ENCODE measurements at places on chromosomes 6 and 20.
A peak's percentile ranks its signal among the peaks of the same experiment; 100 is the strongest.

- no peak for DNase-seq
Measured at GRCh38 chr6:111258615-111259088, 171.3 kb downstream of the SLC16A10 start.

DNA sequence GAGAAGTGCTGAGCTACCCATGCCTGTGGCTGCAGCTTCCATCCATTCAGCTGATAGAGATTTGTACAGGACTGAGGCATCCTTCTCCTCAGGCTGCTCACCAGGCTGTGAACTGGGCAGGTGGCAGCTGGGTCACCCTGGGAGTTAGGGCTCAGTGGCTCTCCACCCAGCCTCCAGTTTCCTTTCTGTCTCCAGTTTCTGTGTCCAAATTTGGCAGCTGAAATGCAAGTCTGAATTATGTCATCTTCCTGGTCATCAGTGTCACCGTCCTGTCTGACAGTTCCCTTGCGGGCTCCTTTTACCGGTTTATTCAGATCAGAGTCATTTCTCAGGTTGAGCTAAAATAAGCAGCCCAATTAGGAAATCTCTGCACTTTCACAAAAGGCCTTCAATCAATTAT is 93.3 kb downstream of the EDN1 start:
- no peak for DNase-seq

DNA sequence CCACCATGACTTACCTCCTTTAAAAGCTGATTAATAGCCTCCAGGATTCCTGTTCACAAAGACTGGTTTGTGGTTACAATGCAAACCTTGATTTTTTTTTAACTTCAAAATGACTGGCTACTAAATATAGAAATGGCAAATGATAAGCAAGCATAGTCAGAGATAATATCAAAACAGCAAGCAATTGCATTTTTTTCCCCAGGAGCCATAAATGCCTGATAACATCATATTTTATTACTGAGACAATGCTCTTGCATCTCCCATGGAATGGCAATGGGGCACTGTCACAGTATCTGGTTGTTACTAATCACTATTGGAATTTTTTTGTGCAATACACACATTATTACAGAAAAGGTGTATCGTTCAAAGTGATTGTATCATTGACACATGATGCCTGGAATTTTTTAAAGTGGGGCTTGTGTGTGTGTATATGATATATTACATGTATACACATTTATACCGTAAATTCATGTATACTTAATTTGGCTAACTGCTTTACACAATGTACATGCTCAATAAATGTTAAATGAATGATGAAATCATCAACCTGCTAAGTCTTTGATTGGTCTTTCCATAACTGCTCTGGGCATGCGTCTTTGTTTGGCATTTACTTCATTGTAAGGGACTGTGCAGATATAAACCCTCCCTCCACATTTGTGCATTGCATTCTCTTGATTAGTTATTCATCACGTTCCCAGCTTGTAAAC is 980 bp upstream of the SALL4 start:
- no peak for DNase-seq

- DNase-seq: no peak
Measured at GRCh38 chr20:52494244-52494643, 302.7 kb upstream of the ZFP64 start.

DNA sequence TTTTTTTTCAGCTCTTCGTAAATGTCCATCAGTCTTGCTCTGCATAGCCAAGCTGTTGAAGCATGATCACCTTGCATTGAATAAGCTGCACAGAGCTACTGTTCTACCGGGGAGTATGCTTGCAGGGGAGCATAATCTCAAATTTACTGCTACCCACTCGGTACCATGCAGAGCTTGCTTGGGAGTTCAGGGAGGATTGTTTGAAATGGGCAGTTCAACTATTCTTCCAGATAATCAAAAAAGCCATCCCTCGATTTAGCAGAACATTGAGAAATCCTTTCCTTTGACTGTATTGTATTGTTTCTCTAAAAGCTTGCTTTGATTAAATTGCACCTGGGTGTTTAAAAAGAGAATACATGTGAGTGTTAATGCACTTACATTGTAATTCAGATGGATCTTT is 332.6 kb downstream of the UTRN start:
- no peak for DNase-seq

- no peak for DNase-seq
Measured at GRCh38 chr6:144174006-144174405, 23.7 kb downstream of the STX11 start.

DNA sequence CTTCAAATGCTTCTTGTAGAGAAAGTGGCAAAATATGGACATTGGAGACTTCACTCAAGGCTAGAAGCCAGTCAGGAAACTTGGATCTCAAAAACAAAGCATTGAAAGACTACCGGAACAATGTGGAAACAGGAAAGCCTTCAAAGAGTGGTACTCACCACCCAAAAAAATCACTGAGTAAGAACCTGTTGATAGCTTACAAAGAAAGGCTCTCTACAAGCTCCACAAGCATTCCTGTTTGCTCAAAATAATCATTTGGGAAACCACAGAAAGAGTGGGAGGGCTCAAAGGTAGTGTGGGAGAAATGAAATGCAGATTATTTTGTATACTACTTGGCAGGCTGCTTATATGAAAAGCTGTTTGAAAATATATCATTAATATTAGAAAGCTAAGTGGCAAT is 9.5 kb upstream of the DST start:
- no peak for DNase-seq

DNA sequence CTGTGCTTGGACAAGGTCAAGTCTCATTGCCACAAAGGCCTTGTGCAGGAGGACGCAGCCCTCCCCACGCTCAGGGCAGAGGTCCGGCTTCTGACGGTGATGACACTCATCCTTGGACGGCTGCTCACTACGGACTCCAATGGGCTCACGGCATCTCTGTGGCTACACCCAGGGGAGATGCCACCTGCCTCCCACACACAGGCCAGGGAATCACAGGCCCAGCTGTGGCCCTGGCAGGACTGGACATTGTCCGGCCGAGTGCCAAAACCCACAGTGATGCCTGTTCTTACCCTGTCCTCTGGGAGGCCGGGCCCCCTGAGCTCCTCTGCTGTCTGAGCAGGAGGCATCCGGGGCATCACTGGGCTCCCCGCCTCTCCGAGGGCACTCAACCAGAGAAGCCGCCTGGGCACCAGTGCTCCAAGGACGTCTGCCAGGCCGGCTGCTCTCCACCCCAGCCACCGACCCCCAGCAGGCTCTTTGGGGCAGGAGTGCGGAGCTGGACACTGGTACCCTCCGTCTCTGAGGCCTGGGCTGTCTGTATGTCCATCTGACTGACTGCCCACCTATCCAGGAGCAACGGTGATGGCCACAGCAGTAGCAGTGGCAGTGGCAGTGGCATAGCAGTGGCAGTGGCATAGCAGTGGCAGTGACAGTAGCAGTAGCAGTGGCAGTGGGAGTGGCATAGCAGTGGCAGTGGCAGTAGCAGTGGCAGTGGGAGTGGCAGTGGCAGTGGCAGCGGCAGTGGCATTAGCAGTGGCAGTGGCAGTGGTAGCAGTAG is 1.9 kb downstream of the RBBP8NL start:
- DNase-seq: no peak

GRCh38 chr6:753486-753885 is 60.5 kb upstream of the EXOC2 start:
- DNase-seq: no peak

DNA sequence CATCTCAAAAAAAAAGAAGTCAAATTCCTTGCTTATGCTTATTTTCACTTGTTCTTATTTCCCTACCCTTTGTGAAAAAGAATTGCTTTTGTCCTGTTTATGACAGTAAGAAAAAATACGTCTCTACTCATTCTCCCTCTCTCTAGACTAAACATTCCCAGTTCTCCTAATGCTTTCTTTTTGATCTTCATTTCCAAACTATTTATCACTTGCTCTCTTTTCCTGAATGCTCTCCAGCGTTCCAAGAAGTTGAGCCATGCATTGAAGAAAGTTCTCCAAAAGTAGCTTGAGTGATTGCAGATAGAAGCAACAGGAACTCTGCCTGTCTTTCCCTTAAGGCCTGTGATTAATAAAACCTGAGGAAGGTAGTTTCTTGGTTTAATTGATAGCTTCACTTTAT is 53.1 kb upstream of the TMEM170B start:
- no peak for DNase-seq

DNA sequence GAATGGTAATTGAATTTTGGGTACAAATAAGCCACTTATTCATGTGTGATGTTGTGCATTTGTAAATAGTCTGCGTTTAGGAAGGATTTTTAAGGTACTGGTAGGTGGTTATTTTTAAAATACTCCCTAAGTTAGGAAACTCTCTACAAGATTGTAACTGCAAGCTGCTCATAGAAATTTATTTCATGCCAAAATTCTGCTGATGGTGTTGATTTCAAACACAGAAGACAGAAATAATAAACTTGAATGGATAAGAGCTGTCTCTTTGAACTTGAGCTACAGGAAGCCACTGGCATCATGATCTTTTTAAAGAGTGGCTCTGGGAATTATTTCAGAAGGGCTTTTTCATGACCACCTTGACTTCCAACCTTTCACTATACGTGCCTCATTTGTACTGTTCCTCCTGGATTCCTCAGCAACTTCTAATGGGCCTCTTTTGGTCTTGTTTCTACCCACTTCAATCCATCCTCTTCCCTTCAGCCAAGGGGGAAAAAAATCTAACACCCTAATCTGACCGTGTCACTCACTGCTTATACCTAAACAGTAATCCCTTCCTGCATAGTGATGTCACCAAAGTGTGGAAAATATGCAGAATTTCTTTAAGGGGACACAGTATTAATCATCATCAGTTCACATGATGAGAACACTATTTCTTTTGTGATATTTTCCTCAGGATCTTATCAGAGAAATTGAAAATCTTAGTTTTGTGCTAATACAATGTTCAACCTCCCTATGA is 113.6 kb downstream of the PFDN4 start:
- DNase-seq: no peak

- DNase-seq: no peak
Measured at GRCh38 chr6:139922236-139922635, 547.8 kb upstream of the CITED2 start.

- peak; percentile 61 for DNase-seq
Measured at GRCh38 chr6:11241793-11242201, 9.3 kb upstream of the NEDD9 start.

GRCh38 chr6:17928514-17929430 is 58.7 kb downstream of the KIF13A start:
- DNase-seq: no peak

DNA sequence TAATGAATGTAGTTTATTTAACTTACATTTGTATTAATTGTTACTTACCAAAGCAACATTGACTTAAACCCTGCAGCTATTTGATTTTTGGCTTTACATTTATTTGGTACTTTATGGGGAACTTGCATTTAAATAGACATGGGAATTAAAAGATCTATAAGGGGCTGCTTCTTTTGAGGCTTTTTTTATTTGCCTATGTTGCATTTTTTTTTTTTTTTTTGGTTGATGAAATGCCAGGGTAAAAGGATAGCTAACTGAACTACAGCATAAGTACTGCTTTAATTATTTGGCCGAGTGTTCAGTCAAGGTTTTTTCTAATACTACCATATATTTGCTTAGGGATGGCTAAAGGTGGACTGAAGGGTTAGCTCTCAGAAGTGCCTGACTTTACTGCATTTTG is 62.5 kb upstream of the CDH4 start:
- DNase-seq: no peak

DNA sequence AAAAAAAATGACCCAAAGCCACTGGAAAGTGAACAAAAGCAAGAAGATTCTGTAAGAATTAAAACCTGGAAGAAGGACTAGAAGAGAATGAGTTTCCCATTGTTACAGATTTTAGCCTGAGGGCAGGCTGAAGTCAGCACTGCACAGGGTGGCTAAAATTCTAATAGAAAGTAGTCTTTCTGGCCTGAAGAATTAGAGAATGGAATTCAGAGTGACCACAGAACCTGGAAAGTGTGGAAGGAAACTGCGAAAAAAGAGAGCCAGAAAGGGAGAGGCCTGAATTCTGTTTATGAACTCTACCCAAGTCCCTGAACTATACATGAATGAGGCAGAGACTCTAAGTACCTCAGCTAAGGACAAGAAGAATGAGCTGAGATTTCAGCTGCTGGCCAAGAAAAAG is 38.9 kb upstream of the FILIP1 start:
- no peak for DNase-seq

- DNase-seq: peak; percentile 17
Measured at GRCh38 chr6:1597121-1597744, 12.5 kb upstream of the FOXC1 start.

- DNase-seq: peak; percentile 80
Measured at GRCh38 chr6:82217018-82217586, 30.4 kb downstream of the IBTK start.

Data from eye (tissue), 1 donor.